Dermis microvascular lymphatic vessel endothelial cell (primary cell): ENCODE measurements at places on chromosomes 13 and 19.
A peak's percentile ranks its signal among the peaks of the same experiment; 100 is the strongest.

DNA sequence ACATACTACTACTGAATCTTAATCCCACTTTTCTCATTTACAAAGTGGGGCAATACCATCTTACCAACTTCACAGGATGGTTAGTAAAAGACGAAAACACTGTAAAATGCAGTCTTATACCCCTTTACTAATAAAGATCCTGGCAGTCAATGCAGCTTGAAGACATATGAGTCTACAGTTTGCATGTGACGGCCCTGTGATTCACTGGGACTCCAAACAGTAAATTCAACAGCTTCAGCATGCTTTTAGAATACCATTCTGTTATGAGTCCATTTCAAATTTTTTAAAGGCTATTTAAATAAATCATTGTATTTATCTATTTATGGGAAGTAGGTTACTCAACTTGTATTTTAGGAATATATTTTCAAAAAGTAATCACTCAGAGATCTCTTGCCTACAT is 629.1 kb downstream of the LIG4 start:
- no peak for DNase-seq

DNA sequence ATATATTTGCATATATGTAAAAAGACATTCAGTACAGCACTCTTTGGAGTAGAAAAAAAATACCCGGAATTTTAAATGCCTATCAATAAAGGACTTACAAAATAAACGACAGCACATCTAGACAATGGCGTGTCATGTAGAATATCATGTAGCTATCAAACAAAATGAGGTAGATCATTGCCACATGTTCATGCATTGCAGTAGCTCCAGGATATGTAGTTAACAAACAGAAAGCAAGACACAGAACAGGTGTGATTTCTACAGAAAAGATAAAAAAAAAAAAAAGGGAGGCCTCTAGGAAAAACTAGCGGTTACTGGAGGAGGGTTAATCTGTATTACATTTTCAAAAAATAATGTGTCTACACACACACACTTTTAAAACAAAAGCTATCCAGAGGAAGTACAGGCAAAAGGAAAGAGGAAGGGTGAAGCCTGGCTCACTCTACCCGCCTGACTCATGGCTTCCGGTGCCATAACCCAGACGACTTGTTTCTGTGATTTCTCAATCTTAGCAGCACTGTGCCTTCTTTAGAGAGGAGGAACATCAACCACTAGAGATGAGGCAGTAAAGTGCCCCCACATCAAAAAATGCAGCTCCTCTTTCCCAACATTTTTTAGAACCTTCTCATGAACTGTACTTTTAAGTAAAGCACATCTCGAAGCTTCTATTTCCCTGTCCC is 6.9 kb downstream of the KCTD12 start:
- peak; percentile 78 for DNase-seq

- DNase-seq, result no peak
Observed at GRCh38 chr19:15315101-15315500, 17.2 kb downstream of the BRD4 start.

DNA sequence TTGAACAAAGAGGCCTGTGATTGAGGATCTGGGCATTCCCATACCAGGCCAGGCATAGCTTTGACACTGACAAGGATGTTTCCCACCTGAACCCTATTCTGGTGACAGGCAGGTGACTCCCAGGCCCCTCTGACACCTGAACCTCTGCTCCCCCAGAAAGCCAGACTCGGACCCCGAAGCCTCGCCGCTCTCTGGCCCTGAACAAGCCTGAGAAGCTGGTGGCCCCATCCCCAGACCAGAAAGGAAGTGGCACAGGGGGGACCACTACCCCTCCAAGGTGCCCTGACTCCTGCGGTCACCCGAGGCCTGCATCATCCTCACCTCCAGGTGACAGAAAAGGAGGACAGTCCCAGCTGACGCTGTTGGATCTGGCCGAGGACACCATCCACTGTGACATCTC is 14.7 kb downstream of the SIX5 start:
- no peak for DNase-seq

DNA sequence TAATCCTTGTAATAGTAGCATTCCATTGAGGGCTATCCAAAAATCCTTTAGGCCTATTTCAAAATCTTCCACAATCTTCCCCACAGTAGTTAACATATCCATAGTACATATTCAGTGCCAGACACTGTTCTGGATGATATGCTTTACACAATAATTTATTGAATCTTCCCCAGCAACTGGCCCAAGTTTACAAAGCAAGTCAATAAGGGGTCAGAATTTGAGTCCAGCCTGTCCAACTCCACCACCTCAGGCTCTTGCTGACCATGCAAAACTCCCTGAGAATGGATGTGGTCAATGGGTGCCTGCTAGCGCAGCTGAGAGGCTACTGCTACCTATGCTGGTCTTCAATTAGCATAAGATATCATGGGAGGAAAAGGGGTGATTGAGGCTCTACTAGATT is 529.6 kb downstream of the FGF9 start:
- DNase-seq, result no peak

- DNase-seq, result no peak
Observed at GRCh38 chr13:113969973-113970611, 3.8 kb downstream of the C13orf46 start.

DNA sequence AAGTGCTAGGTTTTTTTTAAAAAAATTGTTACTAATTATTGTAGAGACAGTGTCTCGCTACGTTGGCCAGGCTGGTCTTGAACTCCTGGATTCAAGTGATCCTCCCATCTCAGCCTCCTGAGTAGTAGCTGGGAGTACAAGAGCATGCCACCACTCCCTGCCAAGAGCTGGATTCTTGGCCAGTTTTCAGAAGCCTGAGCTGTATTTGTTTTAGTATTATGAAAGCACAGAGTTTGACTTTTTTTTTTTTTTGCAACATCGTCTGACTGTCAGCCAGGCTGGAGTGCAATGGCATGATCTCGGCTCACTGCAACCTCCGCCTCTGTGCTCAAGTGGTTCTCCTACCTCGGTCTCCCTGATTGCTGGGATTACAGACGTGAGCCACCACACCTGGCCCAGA is 7.0 kb downstream of the ARMC6 start:
- DNase-seq, result peak; percentile 20

DNA sequence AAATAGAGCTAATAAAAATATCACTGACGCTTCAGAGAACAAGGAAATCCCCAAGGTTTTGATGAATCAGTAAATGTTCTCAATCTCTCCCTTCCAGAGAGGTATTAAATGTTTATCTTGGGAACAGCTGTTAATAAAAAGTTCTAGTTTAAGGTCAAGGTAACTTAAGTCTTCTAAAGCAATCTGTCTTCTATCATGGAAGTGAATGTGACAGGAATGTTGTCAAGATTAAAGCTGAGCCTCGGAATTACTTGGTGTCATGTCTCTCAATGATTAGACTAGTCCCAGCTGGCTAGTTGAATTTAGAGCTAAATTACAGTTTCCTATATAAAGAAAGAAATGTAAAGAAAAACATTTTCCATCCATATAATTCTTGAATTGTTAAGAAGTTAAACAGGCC is 23.4 kb downstream of the ESD start:
- no peak for DNase-seq

DNA sequence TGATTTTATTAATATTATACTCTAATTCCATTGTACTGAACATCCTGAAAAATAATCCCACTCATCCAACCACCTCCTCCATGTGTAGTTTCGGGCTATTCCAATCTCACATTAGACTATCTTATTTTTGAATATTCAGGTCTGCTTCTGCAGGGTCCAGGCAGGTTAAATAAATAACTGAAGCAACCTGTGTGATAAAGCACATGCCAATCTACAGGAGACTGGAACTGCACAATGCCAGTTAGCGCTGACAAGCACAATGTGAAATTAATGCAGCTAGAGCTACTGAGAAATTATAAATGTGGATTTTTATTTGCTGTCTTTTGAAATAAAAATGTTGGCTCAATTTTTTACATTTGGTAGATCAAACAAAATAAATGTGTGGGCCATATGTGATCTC is 540.1 kb upstream of the ATXN8OS start:
- DNase-seq, result no peak

- DNase-seq, result no peak
Observed at GRCh38 chr13:112668924-112669323, 20.9 kb upstream of the ATP11A start.

GRCh38 chr13:109131698-109132257 is 502.4 kb downstream of the MYO16 start:
- no peak for DNase-seq

GRCh38 chr13:89783221-89783755 is 1564.2 kb upstream of the MIR17HG start:
- DNase-seq, result no peak

DNA sequence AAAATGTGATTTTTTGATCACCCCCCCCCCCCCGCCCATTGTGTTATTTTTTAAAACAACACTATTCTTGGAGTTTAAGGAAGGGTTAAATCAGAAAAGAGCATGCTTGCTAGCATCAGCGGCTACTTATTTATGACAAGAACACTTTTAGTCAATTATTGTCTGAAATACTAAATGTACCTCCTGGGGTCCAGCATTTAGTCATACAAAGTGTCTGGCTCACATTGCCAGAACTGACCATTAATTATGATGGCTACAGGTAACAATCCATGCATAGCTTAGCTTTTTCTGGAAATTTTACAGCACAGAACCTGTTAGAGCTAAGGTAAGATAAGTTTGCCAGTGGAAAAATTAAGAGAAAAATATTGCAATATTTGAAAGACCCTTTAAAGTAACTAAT is 90.1 kb downstream of the PCDH9 start:
- DNase-seq, result no peak

GRCh38 chr19:32241306-32241705 is 104.1 kb upstream of the ZNF507 start:
- DNase-seq, result no peak

DNA sequence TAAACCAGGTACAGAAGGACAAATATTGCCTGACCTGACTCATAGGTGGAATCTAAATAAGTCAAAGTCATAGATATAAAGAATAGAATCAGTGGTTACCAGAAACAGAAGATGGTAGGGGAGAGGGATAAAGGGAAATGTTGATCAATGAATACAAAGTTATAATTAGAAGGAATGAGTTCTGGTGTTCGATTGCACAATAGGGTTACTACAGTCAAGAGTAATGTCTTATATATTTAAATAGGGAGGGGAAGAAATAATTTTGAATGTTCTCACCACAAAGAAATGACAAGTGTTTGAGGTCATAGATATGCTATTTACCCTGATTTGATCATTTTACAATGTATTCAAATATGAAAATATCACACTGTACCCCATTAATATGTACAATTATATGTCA is 1541.2 kb downstream of the SLITRK1 start:
- no peak for DNase-seq

DNA sequence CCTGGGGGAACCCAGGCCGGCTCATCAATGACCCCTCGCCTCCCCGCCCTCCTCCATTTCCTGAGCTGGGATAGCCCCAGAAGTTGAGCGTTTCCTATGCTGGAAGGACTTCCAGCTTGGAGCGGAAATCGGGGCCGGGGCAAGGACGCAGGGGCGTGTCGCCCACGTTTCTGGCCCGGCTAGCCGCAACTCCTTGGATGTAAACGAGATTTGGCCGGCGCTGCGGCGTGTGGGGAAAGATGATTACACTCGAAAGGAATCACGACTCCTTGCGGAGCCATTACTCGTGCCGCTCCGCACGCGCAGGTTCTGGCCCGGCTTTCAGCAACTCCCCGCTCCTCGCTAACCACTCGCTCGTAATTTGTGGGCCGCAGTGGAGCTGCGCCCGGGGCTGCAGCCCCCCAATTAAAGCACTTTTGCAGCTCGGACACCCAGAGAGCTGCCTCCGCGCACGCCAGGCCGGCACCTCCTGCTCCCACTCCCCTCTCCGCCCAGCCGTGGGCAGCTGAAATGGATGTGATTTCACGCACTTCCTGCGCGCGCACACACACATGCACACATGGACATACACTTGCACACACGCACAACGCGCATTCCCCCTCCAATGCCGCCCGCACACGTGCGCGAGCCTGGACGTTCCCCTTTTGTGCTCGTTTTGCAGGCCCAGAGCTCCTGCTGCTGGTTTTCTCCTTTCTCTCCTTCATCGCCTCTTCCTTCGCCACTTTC is 15.7 kb downstream of the ZIC5 start:
- DNase-seq, result no peak

DNA sequence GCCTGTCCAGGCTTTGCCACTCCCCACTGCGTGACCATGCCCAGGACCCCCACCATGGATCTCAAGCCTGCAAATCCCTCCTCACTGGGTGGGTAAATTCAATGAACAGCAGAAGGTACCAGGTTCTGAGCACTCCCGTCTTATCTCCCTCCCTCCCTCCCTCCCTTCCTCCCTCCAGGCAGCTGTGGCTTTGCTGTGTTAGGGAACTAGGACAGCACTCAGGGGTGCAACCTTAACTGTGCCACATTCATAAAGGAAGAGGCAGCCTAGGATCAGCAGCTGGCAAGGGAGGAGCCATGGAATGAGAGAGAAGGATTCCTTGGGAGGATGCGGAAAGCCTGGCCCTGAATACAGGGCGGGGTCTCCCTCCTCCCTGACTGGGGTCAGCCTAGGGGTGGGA is 5.6 kb downstream of the CEACAM4 start:
- no peak for DNase-seq
